ENCODE measurements at places on chromosomes 5 and 9.
A peak's percentile ranks its signal among the peaks of the same experiment; 100 is the strongest.

- peak; percentile 65 for DNase-seq
Observed at GRCh38 chr9:21591221-21592062, 109.3 kb upstream of the IFNE start.

DNA sequence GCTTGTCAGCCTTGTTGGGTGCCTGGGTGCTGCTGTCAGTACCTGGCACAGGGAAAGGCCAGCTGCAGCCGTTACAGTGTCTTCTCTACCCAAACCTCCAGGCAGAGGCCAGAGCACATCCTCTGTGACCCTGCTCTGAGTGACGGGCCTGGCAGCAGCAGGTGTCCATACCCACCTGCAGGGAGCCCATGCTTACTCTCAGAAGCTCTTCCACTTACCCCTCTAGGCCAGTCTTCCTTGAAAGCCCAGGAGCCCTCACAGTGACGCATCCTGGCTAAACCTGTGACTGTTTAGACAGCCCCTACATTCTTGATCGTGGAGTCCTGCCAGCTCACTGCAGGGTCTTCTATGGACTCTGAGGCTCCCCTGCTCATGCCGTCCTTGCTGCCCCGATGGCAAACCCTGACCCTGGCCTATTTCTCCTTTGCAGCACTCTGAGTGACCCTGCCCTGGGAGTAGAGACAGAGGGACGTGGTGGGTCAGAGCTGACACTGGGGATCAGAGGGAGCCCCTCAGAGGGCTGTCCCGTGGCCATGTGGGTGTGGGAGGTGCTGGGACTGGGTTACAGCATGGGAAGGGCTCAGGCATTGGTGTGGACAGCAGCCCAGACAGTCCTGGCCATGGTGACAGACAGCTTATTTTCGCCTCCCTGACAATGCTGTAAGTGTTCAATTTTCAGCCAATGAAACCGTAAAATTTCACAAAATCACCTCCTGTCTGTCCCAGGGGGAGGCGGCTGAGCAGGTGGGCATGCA is 67.6 kb upstream of the RNF130 start:
- no peak for DNase-seq

DNA sequence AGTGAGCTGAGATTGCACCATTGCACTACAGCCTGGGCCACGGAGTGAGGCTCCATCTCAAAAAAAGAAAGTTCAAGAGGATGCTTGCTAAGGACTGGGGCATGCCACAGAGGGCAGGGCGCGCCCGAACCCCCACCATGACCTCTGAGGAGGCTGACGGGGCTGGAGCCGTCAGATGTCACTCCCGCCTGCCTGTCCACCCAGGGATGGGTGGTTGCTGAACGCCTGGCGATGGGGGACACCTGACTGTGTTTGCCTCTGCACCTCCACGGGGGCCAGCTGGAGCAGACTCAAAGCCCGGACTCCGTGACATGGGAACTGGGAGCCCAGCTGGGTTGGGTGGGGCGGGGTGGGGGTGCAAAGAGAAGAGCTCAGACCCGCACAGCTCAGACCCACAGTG is 31.9 kb downstream of the ADAMTSL2 start:
- DNase-seq: no peak

DNA sequence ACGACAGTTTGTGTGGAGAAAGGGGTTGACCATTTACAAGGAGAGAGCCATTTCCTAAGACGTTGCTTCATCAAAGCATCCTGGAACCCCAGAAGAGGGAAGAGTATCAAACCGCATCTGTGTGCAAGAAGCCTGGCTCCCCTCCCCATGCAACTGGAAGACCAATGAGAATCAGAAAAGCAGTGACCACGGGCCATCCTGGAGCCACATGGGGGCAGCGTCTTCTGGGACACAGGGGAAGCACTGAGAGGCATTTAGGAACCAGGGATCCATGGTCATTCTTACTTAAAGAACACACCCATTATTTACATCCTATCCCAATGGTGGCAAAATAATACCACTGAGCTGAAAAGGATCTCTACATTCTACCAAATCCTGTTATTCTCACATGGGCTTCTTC is 29.3 kb downstream of the SEMA5A start:
- no peak for DNase-seq

GRCh38 chr9:89884356-89885083 is 279.7 kb downstream of the GADD45G start:
- DNase-seq: no peak

GRCh38 chr5:74201334-74202081 is 439.0 kb downstream of the ENC1 start:
- peak; percentile 13 for DNase-seq

DNA sequence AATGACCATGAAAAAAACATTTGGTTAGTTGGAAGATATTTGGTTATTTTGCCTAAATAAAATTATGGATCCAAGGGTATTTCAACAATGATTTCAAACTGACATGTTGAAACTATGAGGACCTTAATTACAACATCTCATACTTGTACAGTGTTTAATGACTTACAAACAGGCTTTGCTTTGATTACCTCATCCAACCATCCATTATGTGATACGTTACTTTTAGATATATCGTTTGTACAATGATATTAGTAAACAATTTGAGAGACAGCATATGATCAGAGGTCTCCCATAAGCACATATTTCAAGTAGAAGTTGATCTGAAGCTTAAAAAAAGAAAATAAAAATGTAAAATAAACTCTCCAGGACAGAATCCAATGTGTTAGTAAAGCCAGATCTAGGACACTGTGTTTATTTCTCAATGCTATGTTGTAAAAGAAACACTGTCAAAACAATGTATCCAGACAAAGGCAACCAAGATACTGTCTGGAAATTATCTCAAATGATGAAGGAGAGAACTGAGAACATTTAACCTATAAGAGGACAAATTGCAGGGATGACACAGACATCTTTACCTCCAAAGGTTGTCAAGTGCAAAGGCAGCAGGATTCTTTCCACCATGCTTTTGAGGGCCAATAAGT is 116.0 kb upstream of the TARS1 start:
- no peak for DNase-seq

DNA sequence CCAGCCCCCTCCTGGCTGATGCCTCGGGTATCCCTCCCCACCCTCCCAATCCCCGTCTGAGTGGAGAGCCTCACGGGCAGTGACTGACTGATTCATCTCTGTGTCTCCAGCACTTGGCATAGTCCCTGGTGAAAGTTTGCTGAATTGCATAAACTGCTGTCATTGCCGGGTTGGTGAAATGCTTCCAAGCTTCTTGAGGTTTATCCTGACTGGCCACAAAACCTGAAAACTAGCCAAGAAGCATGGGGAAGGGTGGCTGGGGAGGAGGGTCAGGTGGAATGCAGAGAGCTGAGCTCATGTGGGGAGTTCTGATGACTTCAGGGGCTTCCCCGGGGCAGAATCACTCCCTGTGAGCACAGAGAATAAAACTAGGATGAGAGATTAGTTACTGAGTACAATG is 56.9 kb upstream of the GGTA1 start:
- DNase-seq: no peak

DNA sequence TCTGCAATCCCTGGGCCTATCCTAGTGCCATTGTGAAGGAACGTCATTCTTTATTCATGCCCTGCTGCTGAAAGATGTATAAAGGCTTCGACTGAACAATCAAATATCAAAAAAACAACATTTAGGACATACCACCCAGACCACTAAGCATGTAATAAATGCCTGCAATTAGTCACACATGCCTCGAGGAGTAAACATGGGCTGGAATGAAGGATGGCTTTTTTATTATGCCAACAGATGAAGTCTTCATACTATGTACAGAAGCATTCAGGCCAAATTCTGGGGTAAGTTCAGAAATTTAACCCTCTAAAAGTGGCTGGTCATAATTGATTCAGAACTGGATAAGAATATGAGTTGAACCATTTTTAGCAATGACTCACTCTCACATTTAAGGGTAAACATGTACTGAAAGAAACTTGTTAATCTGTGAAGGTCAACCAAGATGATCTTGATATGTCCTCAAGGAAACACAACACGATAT is 38.1 kb downstream of the FAM240B start:
- no peak for DNase-seq

DNA sequence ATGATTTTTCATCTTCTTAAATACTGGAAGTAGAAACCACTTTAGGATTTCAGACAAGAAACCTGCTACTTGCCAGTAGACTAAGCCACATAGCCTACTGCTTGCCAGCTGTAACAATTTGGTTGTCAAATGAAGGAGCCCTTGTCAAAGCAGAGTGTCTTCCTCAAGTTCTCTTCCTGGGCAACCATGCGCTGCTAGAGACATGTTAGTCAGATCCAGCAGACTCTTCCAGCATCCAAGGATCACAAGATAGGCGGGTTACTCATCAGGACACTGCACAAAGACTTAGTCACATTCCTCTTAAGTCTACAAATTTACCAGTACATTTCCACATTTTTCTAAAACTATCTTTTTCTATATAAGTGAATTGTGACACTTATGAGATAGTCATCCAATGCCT is 24.4 kb downstream of the SKIC3 start:
- no peak for DNase-seq

DNA sequence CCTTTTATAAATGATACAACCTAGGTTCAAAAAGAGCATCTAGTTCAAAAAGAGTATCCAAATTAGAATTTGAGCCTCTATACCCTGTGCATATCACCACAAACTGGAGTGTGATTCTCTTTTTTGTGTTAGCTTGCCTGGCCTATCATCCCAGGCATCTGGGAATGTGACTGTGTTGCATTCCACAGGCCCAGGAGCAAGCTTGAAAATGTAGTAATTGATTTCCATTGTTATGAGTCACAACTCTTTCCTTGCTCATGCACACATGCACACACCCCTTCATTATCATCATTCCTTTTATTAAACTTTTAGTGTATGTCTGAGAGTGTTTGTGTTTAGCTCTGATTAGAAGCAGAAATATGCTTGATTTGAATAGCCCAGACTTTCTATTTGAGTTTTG is 75.2 kb downstream of the FCHO2 start:
- no peak for DNase-seq

GRCh38 chr5:104178829-104179456 is 616.4 kb upstream of the NUDT12 start:
- DNase-seq: no peak

GRCh38 chr5:168852329-168852728 is 273.2 kb upstream of the PANK3 start:
- DNase-seq: no peak

GRCh38 chr9:112380825-112381221 is 915 bp downstream of the HSDL2 start:
- DNase-seq: no peak

DNA sequence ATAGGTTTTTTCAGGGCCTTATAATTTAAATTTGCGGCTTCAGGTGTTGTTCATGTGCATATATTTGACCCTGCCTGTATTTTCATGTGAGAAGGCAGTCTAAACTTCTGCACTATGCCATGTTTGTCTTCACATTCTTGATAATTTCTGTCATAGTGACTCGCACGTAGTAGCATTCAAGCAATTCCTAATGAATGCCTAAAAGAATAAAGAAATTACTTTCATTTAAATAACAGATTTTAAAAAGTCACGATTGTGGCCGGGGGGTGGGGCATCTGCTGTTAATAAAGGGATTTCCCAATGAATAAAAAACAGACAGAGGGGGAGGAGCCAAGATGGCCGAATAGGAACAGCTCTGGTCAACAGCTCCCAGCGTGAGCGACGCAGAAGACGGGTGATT is 318.0 kb downstream of the ADAMTS6 start:
- DNase-seq: no peak

DNA sequence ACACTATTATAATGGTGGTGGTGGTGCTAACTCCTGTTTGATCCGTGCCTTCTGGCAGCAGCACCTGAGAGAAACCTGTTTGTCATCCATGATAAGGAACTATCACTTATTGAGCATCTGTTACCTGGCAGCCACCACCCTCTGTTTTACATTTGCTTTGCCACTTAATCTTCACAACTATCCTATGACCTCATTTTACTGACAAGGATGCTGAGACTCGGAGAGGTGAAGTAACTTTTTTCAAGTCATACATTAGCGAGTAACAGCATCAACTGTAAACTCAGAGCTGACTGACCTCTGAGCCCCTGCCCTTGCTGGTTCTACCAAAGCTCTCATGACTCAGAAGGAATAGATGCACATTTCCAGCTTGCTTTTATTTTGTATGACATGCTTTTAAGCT is 81.1 kb downstream of the EGFLAM start:
- DNase-seq: no peak

GRCh38 chr9:27537027-27537435 is 7.4 kb upstream of the MOB3B start:
- DNase-seq: no peak

- DNase-seq: no peak
Observed at GRCh38 chr5:126647071-126647470, 46.3 kb downstream of the PHAX start.

GRCh38 chr9:73219985-73220626 is 68.4 kb downstream of the ANXA1 start:
- DNase-seq: peak; percentile 30

GRCh38 chr5:72314571-72315172 is 5.4 kb downstream of the MRPS27 start:
- DNase-seq: no peak

DNA sequence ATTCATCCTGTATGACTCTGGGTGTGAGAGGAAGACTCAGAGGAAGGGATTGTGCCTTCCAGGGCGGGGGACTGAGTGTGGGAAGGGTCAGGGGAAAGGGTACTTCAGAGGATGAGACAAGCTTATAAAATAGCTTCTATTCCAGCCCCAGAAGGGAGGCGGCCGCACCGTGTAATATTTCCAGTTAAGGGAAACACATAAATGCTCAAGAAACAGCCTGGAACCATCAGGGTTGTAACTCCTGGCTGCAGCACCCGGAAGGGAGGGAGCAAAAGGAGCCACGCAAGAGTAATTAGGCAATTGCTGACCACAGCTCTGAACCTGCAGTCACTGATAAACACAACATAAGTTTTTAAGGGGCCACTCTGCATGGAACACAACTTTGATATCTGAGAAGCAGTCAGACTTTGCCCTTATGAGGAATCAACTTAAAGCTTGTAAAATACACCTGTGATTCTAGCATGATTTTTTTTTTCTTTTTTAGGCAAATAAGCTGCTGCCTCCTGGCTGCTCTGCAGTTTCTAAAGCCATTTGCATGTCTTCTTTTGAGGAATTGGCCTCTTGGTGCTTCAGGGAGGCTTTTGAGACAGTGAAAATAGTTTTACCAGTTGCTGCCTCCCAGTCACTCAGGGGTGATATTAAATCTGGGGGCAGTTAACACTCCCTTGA is 382.7 kb downstream of the ENC1 start:
- no peak for DNase-seq

- DNase-seq: no peak
Observed at GRCh38 chr5:142610176-142611001, 75.5 kb downstream of the FGF1 start.

- no peak for DNase-seq
Observed at GRCh38 chr5:109964136-109964535, 274.4 kb downstream of the MAN2A1 start.
